ENCODE measurements at places on chromosomes 7 and 10.

- DNase-seq = no peak
Observed at GRCh38 chr10:4498711-4499251, 327.2 kb upstream of the AKR1E2 start.

DNA sequence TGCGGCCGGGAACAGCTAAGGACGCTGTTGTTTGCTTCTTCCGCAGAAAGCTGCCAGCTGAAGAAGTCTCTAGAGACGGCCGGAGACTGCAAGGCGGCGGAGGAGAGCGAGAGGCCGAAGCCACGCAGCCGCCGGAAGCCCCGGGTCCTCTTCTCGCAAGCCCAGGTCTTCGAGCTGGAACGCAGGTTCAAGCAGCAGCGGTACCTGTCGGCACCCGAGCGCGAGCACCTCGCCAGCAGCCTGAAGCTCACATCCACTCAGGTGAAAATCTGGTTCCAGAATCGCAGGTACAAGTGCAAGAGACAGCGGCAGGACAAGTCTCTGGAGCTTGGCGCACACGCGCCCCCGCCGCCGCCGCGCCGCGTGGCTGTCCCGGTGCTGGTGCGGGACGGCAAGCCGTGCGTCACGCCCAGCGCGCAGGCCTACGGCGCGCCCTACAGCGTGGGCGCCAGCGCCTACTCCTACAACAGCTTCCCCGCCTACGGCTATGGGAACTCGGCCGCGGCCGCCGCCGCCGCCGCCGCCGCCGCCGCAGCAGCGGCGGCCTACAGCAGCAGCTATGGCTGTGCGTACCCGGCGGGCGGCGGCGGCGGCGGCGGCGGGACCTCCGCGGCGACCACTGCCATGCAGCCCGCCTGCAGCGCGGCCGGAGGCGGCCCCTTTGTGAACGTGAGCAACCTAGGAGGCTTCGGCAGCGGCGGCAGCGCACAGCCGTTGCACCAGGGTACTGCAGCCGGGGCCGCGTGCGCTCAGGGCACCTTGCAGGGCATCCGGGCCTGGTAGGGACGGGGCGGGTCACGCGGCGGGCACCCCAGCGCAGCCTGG lies 2.4 kb downstream of the NKX2-3 start:
- no peak for DNase-seq

- DNase-seq = no peak
Observed at GRCh38 chr7:32126843-32127242, 56.6 kb upstream of the PDE1C start.

DNA sequence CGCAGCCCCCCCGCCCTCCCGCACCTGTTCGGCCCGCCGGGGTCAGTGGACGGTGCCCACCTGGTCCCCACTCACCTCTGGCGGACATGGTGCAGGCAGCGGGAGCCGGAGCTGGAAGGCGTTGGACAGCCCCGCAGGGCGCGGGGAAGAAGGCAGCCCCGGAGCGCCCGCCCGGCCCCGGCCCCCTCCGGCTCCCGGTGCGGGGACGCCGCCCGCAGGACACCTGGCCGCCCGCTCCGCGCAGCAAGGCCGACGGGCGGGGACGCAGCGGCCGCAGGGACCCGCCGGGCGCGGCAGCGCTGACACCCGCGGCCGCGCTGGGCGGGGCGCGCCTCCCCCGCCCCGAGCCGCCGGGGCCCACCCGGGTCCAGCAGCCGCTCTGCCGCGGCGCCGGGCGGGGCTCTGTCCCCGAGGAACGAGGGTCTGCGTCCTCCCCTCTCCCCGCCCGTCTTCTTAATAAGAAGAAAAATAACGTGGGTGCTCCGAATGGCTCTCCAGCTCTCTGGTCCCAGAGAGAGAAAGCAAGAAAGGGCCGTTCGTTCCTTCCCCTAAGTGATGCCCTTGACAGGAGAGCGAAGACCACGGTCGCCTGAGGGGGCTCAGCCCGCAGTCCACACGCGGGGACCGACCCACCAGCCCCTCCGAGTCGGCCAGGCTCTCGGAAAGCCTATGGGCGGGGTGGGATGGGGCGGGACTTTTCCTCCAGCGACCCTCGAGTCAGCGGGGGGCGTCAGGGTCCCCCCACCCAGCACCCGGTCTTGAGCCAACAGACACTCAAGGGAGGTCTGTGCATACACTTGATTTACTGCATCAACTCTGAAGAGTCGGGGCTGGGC lies 53.4 kb upstream of the FHIP2A start:
- DNase-seq = no peak

DNA sequence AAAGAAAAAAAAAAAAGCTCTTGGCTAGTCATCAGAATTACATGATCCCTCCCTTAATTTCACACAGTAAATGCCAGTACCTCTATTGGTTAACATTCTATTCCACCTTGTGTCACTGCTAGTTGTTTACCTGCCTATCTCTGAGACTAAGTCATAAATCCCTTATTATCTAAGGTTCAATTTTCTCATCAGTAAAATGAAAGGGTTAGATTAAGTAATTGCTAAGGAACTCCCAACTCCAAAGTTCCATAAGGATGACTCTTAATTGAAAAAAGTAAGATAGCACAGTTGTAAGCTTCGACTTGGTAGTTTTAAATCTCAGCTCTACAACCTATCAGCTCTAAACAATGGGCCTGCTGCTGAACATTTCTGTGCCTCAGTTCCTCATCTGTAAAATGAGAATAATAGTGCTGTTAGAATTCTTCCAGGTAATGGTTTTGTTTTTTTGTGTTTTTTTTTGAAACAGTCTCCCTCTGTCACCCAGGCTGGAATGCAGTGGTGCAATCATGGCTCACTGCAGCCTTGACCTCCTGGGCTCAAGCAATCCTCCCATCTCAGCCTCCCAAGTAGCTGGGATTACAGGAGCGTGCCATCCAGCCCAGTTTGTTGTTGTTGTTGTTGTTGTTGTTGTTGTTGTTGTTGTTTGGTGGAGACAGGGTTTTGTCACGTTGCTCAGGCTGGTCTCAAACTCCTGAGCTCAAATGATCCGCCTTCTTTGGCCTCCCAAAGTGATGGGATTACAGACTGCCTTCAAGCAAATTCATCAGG lies 35.6 kb downstream of the SRPK2 start:
- DNase-seq = no peak

DNA sequence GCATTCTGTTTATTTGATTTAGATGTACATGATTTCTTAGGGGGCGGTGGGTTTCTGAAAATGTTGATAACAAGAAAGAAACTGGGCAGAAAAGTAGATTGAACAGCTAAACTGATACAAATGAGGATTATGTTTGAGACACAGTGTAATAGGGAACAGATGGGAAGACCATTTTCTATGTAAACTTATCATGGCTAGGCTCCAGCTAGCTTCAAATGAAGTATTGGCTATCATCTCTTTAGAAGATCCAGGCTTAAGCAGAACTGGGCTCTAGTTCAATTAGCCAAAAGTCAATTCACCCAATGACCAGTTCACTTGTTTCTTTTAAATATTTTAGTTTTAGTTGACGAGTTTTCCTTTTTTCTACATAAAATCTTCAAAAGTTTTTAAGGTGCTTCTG lies 639.5 kb downstream of the ANKRD7 start:
- DNase-seq = no peak

DNA sequence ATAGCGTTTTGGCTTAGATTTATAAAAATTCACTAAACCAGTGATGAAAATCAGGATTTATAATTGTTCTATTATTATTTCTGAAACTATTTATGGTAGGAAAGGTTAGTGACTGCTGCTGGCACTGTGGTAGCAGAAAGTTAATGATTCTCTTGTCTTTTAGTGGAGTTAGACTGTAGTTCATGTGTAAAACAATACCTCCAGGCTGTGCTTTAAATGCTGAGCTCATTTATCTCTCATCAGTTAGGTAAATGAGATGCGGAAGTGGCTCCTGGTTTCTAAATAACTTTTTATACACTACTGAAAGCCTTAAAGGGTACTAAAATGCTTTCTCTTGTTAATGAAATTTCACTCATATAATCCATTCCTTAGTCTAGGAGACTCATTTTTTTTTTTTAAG lies 326.8 kb upstream of the POT1 start:
- no peak for DNase-seq

DNA sequence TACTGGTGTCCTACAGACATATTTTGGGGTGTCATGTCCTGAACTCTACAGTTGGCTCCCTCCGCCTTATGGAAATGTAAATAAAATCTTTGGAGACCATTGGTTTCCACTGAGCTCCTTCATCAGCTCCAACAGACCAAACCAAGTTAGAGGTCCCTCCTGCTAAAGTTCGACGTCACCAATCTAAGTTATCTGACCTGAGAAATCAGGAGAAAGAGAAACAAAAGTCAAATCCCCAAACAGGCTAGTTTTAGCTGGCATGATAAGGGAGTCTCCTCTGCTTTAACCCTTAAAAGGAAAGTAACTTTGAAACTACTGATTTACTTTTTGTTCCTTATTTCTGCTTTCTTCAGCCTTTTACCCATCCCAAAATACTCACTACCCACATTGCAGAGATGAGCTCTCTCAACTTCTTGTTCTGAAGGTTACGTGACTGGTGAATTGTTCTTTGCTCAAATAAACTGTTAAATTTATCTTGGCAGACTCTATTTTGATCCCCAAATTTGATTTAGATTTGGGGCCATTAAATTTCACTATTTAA lies 39.9 kb downstream of the AVL9 start:
- DNase-seq = no peak

DNA sequence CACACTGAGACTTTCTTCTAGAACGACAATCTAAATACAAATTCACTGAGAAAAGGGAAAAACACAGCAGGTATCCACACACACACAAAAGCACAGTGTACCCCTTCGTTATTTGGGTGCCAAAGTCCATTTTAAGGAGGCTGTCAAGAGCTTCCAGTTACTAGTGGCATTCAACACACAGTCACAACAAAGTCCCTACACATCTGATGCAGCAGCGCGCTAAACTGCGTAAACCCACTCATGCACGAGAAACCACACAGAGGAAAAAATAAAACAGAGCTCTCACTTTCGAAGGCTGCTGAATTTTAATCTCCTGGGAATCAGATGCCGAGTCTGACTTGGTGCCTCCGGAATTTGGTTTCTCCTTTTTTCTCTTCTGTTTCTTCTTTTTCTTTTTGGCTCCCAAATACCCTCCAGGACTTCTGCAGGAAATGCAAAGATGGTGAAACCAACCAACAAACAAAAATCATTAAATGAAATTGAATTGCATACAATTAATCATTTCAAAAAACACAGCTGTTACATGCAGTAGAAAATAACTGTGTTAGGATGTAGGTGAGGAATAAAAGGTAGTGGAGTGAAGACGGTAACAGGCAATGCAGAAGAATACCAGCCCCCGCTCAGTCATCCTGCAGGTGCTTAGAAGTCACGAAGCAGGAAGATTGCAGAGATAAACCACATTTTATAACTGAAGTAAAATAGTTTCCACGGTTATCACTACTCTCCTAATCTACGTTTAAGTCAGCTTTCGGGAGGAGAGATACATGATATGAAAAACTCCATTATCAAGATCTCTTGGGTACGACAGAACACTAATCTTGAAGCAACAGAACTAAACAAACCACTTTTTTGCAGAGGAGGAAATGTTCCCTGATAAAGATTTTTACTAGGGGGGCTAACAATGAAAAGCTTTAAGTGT lies 27.1 kb downstream of the NMT2 start:
- no peak for DNase-seq

- no peak for DNase-seq
Observed at GRCh38 chr7:85521108-85521694, 334.3 kb upstream of the SEMA3D start.

Data from CD4-positive, alpha-beta T cell treated with Interleukin-10 for 1 hour (primary cell).